BJ (cell line): ENCODE measurements at places on chromosomes 1 and 21.

- no peak for DNase-seq
Measured at GRCh38 chr1:71899881-71900280, 382.5 kb downstream of the NEGR1 start.

- DNase-seq, result no peak
Measured at GRCh38 chr1:230611878-230612235, 30.4 kb upstream of the COG2 start.

DNA sequence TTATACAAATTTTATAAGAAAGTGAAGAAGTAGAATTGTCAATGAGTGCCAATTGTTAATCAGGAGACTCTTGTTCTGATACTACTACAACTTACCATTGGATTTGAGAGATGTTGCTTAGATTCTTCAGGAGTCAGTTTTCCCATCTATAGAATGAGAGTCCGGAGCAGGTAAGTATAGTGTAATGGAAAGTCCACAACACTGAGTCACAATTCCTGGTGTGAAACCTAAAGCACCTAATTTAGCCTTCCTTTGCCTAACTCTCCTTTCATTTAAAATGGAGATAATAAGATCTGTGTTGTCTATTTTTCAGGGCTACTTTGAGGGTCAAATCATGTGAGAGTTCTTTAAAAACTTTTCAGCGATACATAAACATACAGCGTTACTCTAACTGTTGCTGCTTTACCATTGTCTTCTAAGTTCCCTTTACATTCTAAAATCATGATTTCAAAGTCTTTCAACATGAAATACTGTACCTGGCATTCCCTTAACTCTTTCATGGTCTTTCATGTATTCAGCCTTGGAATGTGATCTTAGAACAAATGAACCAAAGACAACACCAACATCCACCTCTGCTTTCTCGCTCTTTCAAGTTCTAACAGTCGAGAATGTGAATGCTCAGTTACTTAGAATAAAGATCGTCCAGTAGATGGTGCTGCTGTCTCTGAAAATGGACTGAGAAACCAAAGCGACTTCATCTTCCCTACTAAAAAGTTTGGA is 90.9 kb downstream of the SLC30A10 start:
- DNase-seq, result no peak

DNA sequence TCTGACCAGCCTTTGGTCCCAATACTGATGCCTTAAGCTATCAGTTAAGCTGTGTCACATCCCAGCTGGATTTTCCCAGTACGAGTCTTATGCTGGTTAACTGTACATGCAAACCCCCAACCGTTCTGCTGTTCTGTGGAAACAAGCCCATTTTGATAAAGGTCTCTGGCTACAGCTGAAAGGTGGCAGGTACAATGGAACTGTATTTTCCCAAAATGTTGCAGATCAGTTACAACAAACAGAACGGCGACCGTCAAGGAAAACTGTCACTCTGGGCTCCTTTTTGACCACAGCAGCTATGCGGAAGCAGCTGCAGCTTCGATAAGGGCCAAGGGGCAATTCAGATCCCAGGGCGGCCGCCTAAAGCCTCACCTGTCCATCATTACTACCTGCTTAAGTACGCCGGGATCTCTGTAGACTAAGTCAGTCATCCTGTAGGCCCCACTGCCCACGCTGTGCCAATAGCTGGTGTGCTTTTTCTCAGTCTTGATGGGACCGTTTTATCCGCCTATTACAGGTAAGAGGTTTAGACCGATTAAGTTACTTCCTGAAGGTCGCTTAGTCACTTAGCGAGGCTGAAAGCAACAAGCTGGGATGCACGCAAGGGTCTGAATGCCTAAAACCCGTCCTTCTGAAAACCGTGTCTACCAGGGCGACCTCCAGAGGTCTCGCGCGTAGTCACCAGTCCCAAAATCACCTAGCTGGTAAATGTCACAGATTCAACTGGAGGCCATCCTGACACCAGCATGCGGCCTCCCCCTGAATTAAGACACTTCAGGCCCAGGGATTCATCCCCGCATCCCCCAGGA is 11.1 kb upstream of the RAB42 start:
- DNase-seq, result no peak

DNA sequence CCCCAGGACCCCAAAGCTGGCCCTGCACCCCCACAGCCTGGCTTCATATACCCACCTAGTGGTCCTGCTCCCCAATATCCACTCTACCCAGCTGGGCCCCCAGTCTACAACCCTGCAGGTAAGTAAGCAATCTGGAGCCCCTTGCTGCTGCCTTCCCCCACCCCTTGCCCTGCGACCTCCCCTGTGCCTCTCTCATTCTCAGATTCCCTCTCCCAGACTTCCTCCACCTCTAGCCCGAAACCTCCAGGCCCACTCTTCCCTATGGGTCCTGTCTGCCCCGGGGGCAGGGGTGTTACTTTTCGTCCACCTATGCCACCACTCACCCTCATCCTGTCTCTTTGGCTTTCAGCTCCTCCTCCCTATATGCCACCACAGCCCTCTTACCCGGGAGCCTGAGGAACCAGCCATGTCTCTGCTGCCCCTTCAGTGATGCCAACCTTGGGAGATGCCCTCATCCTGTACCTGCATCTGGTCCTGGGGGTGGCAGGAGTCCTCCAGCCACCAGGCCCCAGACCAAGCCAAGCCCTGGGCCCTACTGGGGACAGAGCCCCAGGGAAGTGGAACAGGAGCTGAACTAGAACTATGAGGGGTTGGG is 2.9 kb downstream of the SHISA4 start:
- no peak for DNase-seq
